ENCODE measurements at places on chromosomes 5 and 9.

DNA sequence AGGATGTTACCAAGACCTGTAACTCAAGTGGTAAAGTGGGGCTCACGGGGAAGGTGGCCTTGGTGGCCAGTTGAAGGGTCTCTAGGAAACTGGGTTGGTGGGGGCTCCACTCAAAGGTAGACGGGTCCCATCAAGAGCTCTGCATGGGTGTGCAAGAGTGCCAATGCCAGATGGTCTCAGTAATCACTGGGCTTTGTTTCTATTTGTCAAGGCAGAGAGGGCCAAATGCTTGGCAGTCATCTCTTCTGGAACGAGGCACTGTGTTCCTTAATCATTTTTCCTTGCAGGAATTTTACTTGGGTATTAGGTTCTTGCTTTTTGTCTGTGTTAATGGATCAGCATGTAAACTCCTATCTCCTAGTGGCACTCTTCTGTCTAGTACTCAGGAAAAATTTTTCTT, 220.8 kb downstream of the DIRAS2 start:
- DNase-seq, result no peak

- DNase-seq, result no peak
Observed at GRCh38 chr5:172806897-172807672, 27.0 kb upstream of the ERGIC1 start.

- DNase-seq, result no peak
Observed at GRCh38 chr5:643351-643801, 31.2 kb downstream of the CEP72 start.

- DNase-seq, result no peak
Observed at GRCh38 chr9:86351880-86352279, 2.3 kb downstream of the TUT7 start.

GRCh38 chr5:112878760-112879159, 17.7 kb downstream of the SRP19 start:
- DNase-seq, result no peak

DNA sequence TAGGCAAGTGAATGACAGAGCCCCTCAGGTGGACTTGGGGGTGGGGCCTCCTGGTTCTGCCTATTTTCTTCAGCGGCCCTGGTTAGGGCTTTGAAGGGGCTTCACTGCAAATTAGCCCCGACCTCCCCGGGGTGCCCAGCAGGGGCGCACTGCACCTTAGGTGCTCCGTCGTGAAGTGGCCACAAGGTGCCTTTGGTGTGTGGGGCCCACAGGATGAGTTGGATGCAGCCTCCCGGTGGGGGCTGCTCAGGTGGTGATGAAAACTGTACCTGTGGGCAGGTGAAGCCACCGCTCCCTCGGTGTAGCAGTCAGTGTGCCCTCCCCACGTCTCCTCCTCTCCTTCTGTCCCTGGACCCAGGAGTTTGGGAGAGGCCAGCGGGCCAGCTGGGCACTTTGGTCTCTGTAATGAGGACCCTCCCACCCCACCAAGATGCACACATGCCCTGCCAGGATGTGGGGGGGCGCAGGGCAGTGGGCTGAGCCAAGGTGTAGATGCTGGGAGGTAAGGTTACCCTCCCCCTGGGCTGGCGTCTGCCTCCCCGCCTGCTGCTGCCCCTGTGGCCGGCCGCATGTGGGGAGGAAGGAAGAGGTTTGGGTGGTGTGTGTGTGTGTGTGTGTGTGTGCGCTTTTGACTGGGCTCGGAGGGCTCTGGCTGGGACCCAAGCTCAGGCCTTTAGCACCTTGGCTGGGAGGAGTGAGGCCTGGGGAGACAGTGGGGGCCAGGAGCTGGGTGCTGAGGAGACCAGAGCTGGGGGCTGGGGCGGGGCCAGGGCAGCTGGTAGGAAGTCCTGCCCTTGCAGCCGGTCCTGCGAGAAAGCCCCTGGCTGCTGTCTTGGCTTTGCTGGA, 55.6 kb downstream of the RXRA start:
- no peak for DNase-seq

- DNase-seq, result no peak
Observed at GRCh38 chr5:97009212-97009898, 73.5 kb downstream of the LNPEP start.

DNA sequence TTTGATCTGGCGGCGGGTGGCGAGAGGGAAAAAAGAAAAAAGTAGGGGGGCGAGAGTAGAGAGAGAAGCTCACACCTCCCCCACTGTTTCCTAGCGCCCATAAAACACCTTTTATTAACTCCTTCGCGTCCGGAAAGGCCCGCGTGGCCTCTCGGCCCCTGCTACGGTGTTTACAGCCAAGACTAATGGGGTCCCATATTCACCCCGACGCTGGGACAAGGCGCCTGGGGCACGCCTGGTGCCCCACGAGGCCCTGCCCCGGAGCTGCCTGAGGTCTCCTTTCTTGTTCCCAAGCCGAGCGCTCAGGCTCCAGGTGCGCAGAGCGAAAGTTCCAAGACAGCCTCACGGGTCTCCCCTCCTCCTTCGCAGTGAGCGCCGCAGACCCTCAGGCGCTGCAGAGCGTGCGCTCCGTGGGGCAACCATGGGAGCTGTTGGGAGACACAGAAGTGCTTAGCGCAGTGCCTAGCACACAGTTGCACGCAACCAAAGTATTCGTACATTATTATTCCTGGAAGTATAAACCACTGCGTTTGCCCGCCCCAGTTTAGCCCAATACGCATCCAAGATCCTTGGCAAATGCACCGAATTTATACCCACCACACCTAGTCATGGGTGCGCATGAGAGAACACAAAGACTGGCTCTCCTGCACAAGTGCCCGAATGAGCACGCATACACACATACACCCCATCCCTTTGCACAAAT, 4.3 kb downstream of the HAND1 start:
- peak; percentile 68 for DNase-seq

DNA sequence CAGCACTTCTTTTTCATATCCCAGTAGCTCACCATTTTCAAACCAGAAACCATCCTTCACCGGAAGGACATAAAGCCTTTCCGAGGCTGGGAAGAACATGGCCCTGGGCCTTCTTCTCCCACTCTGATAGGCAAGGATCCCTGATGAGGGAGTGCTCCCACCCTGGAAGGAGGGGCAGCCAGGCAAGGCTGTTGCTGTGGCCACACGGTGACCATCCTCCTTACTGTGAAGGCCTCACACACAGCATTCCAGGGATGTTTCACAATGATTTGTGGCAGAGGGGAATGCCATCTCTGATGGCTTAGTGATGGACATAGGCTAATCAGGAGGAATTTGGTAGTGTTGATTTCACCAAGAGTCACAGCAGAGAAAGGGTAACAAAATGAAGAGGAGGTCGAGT, 130.7 kb downstream of the ADAMTS12 start:
- no peak for DNase-seq

- no peak for DNase-seq
Observed at GRCh38 chr9:19173598-19174125, 46.4 kb upstream of the PLIN2 start.

- DNase-seq, result no peak
Observed at GRCh38 chr5:146042628-146043279, 62.6 kb downstream of the PLAC8L1 start.

DNA sequence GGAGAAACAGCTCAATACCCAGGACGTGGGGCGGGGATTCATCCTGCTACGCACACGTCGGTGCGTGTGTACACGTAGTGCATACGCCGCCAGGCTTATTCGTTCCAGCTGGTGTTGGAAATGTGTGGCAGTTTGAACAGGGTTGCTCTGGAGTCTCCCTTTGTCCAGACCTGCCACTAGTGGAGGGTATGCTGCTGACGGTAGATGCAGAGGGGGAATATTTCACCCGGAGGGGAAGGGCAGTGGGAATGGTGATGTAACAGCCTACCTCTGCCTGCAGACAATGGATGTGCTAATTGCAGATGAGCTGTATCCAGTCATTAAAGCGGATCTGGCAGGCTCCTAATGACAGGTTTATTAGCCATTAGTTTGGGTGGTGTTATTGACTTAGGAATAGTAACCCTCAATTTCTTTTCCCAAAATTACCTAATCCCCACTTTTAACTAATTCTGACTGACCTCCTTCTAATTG, 142.7 kb downstream of the PAX5 start:
- DNase-seq, result no peak

DNA sequence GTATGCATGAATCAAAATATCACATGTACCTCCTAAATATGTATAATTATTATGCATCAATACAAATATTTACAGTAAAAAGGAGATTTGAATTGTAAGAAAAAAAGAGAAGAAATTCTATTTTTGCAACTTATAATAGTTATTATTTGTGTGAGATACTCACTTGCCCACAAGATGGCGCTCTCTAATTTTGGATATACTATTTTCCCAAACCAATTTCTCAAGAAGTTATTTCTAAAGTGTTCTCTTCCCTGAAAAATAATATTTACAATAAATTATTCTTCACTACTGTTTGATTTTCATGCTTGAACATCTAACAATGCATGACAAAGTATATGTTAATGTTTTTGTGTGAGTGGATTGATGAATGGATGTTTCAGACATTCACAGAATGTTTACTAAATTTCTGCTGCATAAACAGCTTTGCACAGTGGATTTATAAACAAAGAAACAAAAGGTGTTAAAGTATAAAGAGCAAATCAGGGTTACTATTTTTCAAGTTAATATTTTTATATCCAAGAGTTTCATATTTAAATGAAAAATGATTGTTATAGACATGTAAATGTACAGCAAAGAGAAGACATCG, 503.4 kb downstream of the PDE4D start:
- no peak for DNase-seq

DNA sequence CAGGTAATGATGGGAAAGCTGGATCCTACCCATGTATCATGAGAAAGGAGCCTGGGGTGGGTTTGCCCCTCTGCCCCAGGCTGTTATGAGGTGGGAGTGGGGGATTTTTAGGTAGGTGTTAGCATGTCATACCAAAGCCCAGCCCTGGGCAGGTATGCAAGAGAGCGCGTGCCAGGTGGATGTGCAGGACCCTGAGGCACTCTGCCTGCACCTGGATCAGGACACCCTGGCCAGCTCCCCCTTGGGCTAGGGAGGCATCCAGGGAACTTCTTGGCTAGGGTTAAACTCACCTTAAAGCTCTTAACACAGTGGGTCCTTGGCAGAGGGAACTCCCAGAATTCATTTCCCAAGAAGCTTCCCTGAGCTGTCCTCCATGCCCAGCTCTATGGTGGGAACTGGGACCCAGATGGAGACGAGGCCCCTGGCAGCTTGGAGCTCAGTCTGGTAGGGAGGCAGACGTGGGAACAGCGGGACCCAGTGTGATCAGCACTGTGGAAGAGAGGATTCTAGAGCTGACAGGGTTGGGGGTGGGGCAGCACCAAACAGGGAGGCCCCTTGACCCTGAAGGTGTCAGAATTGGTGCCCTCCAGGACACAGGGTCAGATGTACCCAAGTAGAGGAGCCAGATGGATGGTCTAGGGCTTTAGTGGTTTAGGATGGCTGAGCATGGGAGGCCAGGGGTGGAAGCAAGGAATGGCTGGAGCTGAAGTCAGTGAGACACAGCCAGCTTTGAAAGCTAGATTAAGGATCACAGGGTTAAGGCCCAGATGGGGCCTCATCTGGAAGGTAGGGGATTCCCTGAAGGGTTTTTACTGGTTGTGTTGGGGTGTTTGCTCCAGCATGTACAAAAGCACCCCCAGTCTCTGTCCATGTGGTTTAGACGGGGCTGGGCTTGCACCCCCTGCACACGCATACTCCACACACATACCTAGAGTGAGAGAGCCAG, 2.2 kb upstream of the PRR7 start:
- DNase-seq, result no peak

DNA sequence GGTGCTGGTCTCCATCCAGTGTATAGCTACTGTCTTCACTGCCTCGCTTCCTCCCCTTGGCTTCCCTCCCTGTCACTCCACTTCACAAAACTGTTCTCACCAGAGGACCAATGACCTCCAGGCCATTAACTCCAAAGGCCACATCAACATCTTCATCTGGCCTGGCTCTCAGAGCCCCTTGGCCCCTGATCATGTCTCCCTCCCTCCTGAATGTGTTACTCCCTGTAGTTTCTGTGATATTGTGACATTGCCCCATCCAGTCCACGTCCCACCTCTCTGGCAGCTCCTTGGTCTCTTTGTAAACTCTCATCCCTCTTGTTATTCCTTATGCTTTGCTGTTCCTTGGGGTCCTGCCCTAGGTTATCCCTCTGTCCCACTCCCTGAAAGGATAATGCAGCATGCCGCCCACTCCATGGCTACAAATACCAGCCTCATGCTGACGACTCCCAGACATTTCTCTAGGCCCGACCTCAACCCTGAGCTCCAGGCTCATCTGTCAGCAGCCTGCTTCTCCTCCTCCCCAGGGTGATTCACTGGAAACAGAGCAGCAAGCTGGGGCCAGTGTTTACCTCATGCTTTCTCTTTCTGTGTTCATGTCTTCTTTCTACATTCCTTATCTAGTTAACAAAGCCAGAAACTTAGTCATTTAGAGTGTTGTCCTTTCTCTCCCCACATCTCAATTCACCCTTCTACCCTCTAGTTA, 312.2 kb downstream of the SPOCK1 start:
- DNase-seq, result no peak

DNA sequence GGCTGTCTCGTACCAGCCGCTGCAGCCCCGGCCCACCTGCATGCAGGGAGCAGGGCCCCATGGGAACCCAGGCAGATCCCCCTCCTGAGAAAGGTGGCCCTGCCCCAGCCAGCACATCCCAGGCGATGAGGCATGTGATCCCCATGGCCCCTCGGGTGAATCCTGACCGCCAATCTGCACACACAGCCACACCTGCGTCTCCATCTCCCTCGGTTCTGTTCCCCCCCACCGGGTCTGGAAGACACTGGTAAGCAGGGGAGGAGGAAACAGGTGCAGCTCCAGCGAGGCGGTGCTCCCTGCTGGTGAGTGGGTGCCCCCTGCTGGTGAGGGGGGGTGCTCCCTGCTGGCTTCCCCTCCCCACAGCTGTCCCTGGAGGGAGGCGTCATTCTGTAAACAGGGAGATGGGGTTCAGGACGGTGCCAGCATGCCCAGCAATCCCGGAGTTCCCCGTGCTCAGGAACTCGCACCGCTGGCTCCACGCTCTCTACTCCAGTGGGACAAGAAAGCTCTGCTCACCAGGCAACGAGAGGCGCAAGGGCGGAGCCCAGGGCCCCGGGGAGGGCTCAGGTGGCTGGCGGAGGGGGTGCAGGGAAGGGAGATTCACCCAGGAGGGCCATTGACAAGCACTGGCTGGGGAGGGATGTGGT, 28.4 kb upstream of the SLC12A7 start:
- peak; percentile 75 for DNase-seq

DNA sequence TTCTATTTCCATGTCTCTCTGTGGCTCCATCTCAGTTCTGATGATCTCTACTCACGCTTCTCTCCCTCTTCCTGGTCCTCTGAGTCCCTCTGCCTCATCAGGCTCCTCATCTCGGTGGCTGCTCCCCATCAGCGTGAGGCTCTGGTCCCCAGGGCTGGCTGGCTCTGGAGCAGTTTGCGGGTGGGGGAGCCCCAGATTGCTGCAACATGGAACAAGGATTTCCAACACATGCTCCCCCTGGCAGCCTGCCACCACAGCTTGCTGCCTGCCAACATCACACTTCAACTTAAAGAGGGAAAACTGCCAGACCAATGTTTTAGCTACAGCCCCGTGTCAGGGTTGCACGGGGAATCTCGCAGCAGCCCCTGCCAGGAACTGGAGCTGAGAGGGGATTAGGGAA, 77.2 kb upstream of the NEK6 start:
- DNase-seq, result no peak

GRCh38 chr5:122770477-122770876, 4.4 kb upstream of the SNX2 start:
- no peak for DNase-seq

Measured in retina (tissue), 1 donor.